ENCODE measurements at places on chromosomes 4 and X.

- DNase-seq: no peak
These were observed 576.8 kb downstream of the GBA3 start for GRCh38 chr4:23269566-23269965.

- DNase-seq: no peak
These were observed 2.4 kb downstream of the MOSPD2 start for GRCh38 chrX:14875624-14876023.

DNA sequence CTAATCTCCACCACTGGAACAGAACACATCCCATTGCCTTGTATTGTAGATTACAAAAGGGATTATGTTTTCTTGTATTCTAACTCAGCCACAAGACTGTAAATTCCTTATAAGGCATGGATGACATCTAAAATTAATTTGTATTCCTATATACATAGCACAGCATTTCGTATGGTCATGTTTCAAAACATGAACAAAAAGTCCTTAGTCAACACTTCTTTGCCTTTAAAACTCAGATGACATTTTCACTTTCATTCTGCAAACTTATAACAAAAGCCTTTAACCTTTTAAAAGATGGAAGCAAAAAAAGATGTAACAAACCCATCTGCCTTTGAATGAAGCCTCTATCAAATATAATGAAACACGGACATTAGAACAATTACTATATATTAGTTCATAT, 181.3 kb downstream of the IQCM start:
- no peak for DNase-seq

DNA sequence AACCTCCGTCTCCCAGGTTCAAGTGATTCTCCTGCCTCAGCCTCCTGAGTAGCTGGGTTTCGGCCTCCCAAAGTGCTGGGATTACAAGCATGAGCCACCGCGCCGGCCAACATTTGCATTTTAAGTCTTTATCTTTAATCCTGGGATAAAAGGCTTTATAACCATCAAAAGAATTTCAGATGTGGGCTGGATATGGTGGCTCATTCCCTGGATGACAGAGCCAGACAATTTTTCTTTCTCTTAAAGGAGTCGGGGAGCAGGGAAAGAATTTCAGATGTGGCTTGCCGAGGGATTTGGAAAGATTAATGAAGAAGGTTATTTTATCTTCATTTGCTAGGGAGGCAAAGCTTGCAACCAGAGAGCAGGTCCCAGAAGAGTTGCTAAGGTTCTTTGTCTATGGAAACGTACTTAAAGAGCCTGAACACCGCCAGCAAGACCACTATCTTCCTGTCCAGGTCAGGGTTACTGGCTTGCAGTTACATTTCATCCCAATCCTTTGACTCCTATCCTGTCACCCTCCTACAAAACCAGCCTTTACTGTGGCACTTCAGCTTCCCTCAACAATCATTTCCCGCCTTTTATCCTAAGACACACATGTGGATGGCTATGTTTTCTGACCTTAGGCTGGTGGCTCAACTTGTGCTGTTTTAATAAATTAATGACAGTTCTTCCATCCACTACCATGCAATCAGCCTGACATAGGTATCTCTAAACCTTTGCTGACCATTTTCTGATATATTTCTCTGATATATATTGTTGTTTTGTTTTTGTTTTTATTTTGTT, 3.9 kb upstream of the KLHL8 start:
- no peak for DNase-seq

- no peak for DNase-seq
These were observed 58.5 kb downstream of the ASMT start for GRCh38 chrX:1673337-1673736.

GRCh38 chrX:13464599-13465275, 104.7 kb upstream of the EGFL6 start:
- no peak for DNase-seq

- no peak for DNase-seq
These were observed 554 bp downstream of the KLHL15 start for GRCh38 chrX:24026432-24026831.

- DNase-seq: no peak
These were observed 18.1 kb upstream of the GDPD2 start for GRCh38 chrX:70405003-70405402.

- DNase-seq: no peak
These were observed 15.0 kb upstream of the CT47A1 start for GRCh38 chrX:121000589-121000988.

Measured in GM04504 (cell line).